Activated naive CD4-positive, alpha-beta T cell (primary cell): ENCODE measurements at places on chromosomes 16 and 17.

GRCh38 chr17:76811834-76812233, 56.4 kb upstream of the MGAT5B start:
- no peak for DNase-seq

DNA sequence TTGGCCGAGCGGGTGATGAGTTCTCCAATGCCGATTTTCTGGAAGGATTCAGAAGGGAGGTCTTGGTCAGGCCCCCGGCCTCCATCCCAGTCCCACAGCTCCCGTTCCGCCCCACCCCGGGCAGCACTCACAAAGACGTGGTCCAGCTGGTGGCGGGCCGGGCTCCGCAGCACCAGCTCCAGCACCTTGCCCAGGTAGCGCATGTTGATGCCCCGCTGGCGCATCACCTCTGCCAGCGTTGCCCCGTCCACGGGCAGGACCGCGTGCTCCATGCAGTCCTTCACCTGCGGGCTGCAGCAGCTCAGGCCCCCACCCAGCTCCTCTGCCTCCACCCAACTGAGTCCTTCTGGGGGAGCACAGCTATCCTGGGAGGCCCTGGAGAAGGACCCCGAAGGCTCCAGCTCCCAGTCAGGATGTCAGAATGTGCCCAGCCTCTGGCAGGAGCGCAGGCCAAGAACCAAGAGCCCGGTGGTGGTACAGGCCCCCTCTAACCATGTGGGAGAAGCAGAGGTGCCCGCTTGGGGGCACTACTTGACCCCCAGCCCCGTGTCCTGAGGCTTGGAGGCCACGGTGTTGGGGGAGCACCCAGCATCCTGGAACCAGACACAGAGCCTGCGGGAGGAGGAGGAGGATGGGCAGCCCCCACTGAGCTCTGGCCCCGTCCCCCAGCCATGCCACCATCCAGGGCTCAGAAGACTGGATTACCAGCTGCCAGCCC, 16.2 kb downstream of the CLUH start:
- DNase-seq = no peak

DNA sequence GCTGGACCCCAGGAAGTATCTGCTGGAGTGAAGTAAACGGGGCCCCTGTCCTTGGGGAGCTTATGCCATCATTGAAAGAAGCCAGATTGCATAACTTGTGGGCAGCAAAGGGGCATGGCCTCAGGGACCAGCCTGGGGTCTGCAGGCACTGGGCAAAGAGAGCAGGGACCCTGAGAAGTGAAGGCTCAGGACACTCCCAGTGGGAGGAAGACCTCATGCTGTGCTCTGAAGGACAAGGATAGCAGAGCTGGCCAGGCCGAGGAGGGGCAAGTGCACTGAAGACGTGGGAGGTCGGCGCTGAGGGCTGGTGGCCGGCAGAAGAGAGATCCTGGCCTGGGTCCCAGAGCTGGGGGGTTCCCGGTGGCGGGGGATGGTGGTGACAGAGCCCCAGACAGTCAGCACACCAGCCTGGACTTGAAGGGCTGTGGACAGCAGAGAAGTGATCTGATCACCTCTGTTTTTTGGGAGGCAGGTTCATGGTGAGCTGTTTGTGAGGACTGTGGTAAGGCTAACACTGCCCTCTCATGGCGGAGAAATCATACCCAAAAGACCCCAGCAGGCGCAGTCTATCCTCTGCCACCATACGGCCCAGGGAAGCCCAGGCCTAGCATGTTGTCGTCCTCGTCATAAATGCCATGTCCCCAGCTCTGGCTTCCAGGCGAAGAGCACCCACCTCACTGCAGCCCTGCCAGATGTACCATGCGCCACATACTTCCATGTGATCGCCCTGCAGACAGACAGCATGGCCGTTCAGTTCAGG, 7.1 kb upstream of the CNP start:
- no peak for DNase-seq

GRCh38 chr17:40309031-40309948, at the start of gene RARA:
TSS of gene RARA (plus strand) at chr17:40309180. CDS start at chr17:40331219, 22,039 bp downstream.
- DNase-seq = no peak

- DNase-seq = no peak
Measured at GRCh38 chr17:496761-497160, 144.2 kb upstream of the RPH3AL start.

DNA sequence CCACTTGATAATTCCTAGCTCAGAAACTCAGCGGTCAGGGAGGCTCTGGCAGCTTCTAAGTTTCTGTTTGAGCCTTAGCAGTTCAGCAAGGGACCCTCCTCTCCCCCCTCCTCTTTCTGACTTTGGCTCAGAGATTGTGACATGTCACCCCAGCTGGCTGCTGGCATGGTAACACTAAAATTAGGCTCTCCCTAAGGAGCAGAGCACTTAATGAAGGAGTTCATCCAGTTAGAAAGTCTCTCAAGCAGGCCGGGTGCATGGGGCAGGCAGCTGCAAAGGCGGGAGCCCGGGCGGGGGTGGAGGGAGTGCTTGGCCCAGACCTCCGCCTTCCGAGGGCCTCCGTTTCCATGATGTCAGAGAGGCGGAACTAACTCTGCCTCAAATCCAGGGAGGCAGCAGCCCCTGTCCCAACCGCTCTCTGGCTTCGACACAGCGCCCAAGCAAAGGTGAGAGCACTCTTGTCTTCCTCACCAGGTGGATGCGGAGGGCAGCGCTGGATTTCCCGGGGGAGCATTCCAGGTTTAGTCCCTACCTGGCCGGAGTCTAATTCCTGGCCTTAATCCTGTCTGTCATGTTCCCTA, 128.0 kb upstream of the PLCG2 start:
- DNase-seq = no peak

DNA sequence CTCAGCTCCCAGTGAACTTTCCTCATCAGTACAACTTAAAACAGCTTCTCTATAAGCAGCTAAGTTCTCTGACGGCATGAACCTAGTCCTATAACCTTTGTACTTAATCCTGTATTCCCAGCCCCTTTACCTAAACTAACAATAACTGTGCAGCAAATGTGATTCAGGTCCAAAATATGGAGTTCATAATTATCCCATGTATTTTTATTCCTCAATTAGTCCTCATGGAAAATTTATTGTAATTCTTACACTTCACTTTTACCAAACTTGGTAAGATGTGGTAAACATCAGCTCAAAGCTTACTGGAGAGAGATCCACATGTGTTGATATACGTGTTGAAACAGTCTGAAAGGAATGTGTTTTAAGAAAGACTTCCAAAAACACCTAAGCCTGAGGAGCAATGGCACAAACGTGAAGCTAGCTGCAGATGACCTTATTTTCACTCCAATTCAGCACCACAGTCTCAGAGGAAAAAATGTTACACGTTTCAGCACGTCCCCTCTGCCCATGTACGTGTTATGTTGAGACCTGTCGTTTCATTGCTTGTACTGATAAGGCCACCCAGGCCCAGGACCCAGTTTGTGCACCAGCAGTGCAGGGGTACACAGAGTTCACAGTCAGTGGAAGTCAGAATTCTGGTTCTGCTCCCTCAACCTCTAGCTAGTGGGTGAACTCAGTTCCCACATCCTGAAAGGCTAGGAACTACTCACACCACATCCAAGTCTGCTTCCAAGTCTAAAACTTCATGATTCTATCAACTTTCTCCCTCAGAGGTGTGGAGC, 7.1 kb downstream of the USP31 start:
- DNase-seq = no peak

- no peak for DNase-seq
Measured at GRCh38 chr17:74362810-74363498, 1.3 kb upstream of the BTBD17 start.

DNA sequence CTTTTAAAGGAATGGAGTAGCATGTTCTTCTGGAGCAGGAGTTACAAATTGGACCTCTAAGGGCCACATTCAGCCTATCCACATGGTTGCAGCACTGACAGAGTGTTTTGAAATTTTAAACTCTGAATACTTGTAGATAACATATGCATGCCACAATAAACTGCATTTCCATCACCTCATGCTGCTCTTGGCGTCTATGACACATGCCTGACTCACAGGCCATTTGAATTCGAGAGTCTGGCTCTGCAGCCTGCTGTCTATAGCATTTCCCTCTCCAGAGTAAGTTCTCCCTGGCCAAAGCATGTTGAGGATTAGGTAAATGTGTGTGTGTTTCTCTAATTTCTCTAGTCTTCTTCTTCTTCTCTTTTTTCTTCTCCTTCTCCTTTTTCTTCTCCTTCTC, 28.7 kb upstream of the MYOCD start:
- DNase-seq = no peak

GRCh38 chr17:4766201-4766600, 5.5 kb upstream of the TM4SF5 start:
- DNase-seq = no peak

DNA sequence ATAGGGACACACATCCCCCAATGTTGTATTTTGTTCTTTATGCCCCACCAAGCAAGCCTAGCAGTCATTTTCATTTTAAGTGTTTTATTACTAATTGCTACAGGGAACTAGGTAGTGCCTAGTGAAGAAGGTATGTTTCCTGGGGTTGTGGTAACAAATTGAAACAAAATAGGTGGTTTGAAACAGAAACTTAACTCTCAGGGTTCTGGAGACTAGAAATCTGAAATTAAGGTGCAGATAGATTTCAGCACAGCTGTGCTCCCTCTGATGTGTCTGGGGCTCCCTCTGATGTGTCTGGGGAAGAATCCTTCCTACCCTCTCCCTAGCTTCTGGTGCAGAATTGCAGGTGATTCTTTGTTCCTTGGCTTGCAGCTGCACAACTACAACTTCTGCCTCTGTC, 390.1 kb downstream of the ZFHX3 start:
- no peak for DNase-seq

DNA sequence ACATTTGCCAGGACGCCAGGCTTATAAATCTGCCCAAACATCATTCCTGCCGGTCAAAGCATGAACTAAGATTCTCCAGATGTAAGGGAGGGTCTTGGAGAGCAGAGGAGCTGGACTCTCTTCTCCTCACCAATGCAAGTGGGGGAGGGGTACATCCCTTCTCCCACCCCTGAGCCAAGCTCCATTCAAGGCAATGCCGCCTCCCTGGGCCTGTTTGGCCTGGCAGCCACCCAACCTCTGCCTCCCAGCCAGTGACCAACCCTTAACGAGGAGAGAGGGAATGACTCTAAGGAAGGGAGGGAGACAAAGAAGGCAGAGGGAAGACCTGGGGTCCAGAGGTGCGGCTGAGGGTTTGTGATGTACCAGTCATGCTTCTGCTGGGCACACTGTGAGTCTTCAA, 13.8 kb downstream of the C17orf50 start:
- DNase-seq = no peak

DNA sequence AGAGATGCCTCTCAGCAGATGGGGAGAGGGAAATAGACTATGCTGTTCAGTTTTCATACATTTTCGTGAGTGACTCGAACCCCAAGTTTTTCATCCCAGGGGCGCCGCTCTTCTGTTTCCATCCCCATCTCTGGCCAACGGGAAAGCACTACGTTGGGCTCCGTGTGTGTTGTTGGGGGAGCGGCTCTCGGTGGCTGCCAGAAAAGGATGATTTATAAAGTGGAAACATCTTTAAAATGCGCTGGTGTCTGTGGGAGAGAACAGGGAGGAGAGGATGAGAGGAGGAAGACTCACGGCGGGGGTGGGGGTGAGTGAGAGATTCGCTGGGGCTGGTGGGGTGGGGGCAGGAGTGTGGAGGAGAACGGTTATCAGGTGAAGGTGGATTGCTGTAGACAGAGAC, 5.8 kb downstream of the TBX4 start:
- no peak for DNase-seq

- DNase-seq = no peak
Measured at GRCh38 chr17:75604034-75604695, 16.6 kb downstream of the MYO15B start.

GRCh38 chr17:72587773-72588511, 467.1 kb downstream of the SOX9 start:
- no peak for DNase-seq

DNA sequence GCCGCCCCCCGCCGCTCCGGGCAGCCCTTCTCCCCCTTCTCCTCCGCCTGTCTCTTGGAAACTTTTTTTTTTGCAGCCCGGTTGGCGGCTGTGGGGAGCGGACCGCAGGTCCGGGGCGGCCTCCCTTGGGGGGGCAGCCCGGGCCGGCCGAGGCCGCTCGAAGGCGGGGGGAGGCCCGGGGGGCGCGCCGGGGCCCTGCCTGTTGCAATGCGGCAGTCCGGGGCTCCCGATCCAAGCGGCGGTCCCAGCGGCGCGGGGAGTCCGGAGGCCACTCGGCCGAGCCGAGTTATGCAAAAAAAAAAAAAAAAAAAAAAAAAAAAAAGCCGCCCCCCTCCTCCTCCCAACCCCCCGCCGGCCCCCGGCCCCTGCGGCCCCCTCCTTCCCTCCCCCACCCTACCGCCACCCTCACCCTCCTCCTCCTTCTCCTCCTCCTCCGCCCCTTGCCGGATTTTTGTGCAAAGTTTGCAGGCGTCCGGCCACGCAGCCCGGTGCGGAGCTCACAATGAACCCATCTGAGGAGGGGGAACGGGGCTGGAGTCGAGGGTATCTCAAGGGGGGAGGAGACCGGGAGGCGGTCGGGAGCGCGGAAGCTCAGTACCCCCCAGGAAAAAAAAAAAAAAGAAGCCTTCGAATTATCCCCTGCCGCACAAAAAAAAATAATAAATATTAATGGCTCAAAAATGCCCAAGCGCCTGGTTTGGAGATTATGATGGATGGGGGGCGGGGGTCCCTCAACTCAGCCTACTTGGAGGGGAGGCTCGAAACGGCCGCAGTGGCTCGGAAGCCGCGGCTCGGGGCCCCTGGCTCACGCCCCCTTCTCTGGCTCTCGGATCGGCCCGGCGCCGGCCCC, at the start of gene ZNF423:
TSS of gene ZNF423 (minus strand) at position 291 of the 850 bp plus-strand sequence. CDS start 338 bp downstream, outside the sequence.
- DNase-seq = no peak

- no peak for DNase-seq
Measured at GRCh38 chr16:81520560-81521135, 76.0 kb downstream of the CMIP start.

GRCh38 chr17:68357886-68358285, 66.6 kb downstream of the ARSG start:
- DNase-seq = no peak

- DNase-seq = no peak
Measured at GRCh38 chr16:24324421-24324820, 68.3 kb downstream of the CACNG3 start.

DNA sequence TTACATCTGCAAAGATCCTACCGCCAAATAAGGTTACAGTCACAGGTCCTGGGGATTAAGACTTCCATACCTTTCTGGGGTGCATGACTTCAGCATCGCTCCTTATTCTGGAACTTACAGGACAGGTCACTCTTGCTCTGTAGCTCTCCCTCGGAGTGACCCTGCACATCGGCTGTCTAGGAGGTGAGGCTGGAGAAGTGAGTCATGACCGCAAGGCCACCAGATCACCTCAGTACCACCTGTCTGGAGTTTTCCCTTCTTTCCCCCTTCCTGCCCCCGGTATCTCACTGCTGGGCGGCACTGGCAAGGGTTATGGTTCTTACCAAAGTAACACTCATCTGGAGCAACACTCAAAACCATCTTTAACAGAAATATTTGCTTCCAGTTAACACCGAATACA, 374.8 kb downstream of the SLC39A11 start:
- no peak for DNase-seq

DNA sequence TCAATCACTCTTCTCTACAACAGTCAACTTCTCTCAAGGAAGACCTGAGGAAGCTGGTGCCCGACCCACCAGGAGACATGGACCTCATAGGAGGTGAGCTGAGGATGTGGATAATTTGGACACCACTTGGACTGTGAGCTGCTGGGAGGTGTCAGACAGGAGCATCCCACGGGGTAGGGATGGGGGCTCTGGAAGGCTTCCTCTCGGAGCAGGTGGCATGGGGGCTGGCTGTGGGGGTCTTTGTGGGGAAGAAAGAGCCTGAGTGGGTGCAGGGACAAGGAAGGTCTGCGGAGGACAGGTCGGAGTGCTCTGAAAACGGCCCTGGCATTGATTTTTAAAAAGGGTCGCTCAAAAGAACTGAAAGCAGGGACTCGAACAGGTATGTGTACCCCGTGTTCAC, 64.0 kb downstream of the TBC1D16 start:
- no peak for DNase-seq
